ENCODE measurements at places on chromosomes 6 and 20.
A peak's percentile ranks its signal among the peaks of the same experiment; 100 is the strongest.

DNA sequence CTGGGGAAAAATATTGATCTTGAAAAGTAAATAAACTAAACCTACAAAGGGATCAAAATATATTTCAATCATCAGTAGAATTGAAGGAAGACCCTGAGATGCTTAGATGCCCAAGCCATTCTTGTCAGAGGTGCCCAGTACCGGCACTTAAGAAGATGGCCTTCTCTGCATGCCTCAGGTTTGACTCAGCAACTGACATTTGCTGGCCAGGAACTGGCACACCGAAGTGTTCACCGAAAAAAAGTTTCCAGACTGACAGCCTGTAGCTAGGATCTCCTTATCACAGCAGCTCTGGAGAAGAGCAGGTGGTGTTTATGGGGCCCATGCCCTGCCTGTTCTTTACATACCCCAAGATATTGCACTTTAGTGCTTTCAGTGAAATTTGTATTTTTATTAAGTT lies 203.2 kb downstream of the MOXD1 start:
- DNase-seq = no peak

- peak; percentile 91 for DNase-seq
These were observed 123.0 kb upstream of the CITED2 start for GRCh38 chr6:139497345-139497961.

DNA sequence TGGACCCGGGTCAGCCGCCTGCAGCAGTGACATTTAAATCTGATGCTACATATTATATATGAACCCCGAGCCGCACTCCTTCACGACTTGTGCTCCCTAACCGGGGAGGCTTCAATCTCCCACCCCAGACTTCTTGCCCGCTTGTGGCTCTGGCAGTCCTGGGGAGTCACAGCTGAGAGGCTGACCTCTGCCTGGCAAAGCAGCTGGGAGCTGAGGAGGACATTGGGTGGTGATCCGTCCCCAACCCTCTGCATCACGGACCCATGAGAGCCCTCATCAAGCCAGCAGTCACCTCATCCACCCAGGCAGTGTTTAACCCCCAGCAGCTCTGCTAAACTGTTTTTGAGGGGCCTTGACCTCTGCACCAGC lies 33.7 kb upstream of the CDH22 start:
- no peak for DNase-seq

DNA sequence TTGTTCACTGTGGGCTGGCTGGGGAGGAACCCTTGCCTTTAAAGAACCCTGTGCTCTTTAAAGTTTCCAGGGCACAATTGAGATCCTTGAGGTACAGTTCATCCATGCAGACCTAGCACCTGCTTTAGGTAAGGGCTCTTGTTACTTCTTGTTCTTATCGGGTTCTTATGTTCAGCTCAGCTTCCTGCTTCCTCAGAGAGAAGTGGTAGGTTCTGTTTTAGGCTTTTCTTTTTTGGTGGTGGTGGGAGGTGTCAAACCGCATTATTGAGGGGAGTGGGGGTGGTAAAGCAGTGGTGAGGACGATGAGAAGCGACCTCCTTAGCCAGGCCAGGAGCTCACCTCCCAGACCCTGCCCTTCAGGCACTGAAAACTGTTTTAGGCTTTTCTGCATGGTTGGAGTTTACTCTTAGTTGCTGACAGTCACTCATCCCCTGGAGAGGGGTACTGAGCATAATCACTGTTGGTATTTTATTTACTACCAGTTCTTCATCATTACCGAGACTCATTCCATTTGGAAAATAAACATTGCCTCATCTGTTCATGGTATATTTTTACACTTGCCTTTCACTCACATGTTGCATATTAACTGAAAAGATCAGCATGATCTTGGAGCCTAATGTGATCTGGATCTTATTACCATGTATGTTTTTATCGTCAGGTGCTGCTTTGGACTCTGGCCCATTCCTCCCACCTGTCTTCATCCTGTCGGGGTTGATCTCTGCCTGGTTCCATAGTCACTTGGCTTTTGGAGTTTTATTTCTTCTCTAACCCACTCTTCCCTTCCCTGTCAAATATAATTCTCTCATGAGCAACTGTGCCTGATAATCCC lies 35.4 kb downstream of the SLC16A10 start:
- no peak for DNase-seq

GRCh38 chr6:131803007-131803769 lies 4.6 kb upstream of the ENPP1 start:
- peak; percentile 5 for DNase-seq

DNA sequence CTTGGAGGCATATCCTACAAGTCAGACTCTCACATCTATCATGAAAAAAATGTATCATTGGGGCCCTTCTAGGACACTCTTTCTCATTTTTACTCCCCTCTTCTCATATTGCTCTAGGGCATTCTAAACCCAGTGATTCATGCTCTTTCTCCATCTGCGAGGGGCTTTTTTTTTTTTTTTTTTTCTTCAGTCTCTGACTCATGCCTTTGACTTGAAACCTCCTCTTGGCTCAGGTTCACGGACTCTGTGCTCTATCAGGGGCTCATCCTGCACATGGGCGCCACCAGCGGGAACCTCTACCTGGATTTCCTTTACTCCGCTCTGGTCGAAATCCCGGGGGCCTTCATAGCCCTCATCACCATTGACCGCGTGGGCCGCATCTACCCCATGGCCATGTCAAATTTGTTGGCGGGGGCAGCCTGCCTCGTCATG lies 17.8 kb downstream of the SLC22A1 start:
- no peak for DNase-seq

GRCh38 chr6:108526739-108527174 lies 34.0 kb upstream of the FOXO3 start:
- peak; percentile 74 for DNase-seq

DNA sequence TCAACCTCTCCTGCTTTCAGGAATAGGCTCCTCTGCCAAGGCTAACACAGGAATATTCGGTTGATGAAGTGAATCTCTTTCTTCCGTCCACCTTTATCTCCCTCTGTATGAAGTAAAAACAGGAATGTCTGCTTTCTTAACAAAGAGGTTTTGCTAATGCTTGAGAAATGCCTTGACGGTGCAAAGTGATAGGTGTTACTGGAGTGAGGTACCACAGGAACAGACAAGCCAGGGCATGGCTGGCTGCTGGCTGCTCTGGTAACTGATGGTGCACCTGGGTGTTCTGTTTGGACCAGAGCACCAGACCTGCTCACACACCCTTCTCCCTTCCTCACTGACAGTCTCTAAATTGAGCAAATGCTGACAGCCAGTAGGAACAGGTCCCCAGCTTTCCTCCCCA lies 174.0 kb upstream of the FBXL4 start:
- DNase-seq = no peak

DNA sequence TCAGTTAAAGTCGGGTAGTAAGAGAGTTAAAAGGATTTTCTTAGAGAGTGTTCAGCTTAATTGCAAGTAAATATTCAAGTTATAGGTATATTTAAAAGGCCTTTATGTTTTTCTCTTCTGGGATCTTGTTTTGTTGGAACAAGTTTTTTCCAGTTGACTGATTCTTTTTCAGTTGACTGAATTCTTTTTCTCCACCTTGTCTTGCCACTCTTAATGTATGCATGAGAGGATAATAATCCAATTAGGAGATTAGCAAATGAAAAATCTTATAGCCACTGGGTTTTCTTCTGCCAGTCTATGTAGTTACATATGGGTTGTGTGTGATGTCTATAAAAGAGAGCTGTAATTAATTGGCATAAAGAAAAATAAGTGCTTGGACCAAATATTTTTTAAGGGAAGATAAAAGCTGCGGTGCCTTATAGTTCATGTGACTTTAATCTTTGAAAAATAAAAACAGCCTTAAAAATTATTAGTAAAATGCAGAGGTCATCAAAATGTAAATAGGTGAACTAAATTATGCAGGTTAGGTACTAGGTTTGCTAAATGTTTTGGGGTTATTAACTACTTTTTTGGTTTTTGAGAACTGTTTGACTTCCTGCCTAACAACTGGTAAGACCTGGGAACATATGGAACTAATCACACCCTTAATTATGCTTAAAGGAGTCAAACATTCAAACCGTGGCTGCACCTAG lies 367.2 kb downstream of the HTR1B start:
- no peak for DNase-seq

- no peak for DNase-seq
These were observed 83.7 kb downstream of the ELOVL5 start for GRCh38 chr6:53264915-53265607.

- peak; percentile 48 for DNase-seq
These were observed 502.2 kb upstream of the JARID2 start for GRCh38 chr6:14743474-14744211.

GRCh38 chr6:122365775-122366403 lies 33.6 kb upstream of the HSF2 start:
- peak; percentile 10 for DNase-seq

DNA sequence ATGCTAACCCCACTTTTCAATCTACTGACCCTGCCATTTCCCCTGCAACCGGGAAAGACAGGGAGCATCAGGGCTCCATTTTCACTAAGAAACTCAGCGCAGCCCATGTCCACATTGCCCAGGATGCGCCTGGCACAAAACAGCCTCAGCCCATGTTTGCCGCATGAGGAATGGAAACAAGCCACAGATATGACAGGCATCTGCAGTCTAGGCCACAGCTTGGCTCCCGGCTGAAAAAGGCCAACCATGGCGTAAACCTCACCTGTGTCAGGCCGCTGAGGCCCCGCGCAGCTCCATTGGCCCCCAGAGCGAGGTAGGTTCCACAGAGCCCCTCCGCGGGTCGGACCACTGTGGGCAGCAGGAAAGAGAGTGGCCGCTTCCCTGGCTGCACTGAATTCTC lies 21.7 kb downstream of the GGT7 start:
- no peak for DNase-seq

DNA sequence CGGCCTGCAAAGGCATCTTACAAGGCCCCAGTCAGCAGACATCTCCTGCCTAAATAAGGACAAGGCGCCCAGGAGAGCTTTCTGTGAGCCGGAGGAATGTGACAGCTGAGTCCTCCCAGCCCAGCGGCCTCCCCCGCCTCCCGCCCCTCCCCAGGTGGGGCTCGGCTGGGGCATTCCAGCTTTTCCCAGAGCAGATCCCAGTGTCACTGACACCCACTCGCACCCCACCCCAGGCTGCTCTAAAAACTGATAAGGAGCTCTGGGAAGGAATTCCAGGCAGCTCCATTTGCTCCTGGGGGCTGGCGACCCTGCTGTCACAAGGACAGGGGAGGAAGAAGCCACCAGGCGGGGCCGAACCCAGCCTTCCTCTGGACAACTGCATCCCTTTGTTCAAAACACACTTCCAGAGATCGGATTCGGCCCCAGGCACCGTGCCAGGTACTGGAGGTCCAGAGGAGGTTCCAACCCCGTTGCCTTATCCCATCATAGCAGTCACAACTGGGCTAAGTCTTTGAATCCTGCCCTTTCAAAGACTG lies 49.7 kb downstream of the JPH2 start:
- no peak for DNase-seq

DNA sequence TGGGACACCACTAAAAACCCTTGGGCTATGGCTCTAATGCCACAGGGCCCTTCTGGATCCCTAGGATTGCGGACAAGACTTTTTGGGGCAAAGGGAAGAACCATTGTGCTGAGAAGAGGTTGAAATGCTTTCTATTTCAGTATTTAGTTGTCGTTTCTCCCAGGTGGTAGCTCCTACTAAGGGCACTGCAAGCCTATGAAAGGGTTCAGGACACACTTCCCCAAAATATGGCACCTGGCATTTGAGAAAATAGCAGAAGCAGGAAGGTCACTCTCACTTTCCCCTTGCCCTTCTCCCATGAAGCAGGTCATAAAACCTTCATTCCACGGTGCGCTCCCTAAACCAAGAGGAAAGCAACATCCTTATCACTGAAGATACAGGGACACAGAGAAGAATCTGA lies 125.4 kb upstream of the GPR6 start:
- no peak for DNase-seq

- DNase-seq = no peak
These were observed 14.9 kb downstream of the PTK7 start for GRCh38 chr6:43091020-43091419.

- peak; percentile 75 for DNase-seq
These were observed 33.7 kb upstream of the IYD start for GRCh38 chr6:150334790-150335783.

- no peak for DNase-seq
These were observed 829 bp upstream of the NOTCH4 start for GRCh38 chr6:32224696-32225095.
